T-helper 17 cell (primary cell): ENCODE measurements at places on chromosomes 1 and 21. TPM values are rescaled to one million over a fixed set of nuclear protein-coding genes. Genes with fewer than 3 reads are reported as not detected.

The TAL1 gene
- total RNA-seq, result 44.2 TPM

The ASCL5 gene
- total RNA-seq, result not detected

The HES4 gene
- 9.6 TPM for total RNA-seq

The CD55 gene
- 98.3 TPM for total RNA-seq

The CACNA1S gene
- not detected for total RNA-seq

The TCHHL1 gene
- not detected for total RNA-seq

The IQGAP3 gene
- total RNA-seq, result not detected

The FAM131C gene
- not detected for total RNA-seq

The PRELP gene
- total RNA-seq, result not detected

The S100A5 gene
- 1.1 TPM for total RNA-seq

The IGSF5 gene
- total RNA-seq, result not detected

The SLAMF8 gene
- total RNA-seq, result 0.44 TPM

The OR2G6 gene
- not detected for total RNA-seq

The RUNX3 gene
- 243 TPM for total RNA-seq

DNA sequence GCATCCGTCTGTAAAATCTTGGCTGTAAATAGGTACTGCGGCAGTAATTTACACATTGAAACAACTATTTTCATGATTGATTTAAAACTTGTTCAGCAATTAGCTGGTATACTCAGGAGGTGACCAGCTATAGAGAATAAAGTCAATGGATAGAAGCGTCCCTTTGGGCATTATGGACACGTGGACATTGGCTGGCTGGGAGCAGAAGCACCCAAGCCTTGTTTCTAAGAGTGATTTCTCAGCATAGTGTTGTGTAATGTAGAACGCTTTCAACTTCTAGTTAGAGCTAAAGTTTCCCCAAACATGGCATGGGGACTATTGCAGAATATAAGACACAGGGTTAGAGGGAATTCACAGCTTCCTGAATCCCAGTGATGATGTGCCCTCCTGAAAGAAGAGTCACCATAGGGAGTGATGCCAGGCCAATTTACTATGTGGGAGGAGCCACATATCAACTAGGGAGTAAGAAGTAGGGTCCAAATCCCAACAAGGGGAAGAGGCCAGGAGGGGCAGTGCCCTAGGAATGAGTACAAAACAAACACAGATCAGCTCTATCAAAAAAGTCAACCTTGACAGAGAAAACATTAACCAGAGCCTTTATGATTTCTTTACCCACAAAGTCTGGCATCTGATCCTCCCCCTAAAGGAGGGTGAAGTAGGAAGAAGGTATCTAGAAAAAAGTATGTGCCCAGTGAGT lies 92.7 kb downstream of the SUSD4 start:
- DNase-seq, result no peak

GRCh38 chr1:89503690-89504089 lies 20.9 kb upstream of the LRRC8B start:
- no peak for DNase-seq

GRCh38 chr1:237197470-237198425 lies 155.8 kb downstream of the RYR2 start:
- DNase-seq, result no peak

DNA sequence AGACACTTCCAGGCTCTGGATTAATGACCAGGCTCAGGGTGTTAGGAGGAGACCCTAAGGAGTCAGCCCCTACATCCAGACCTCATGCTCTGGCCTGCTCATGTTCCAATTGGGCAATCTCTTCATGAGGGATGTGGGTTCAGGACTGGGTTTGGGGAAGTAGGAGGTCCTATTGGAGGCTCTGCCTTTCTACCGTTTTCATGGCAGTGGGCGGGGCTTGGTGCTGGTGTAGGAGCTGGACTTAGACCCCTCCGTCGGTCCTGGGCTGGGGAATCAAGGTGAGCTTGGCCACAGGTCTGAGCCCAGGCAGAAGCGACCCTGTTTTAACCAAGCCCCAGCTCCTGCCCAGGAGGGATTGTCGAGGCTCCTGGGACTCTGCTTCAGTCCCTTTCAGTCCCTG lies 123.4 kb downstream of the PRDM16 start:
- DNase-seq, result no peak

DNA sequence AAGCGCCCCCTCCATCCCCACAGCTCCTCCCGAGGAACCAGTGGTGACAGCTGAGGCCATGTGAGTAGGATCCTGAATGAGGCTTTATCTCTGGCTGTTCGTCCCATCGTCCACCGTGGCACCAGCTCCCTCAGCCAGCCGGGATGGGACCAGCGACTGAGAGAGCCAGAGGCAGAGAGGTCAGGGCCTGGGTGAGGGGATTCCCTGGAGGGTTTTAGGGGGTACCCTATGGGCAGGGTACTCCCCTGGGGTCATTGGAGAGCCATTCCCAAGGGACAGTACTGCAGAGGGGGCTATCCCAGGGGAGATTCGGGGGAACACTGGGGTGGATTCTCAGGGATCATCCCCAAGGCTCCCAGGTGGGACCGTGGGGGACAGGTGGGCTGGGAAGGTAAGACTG lies 2.4 kb downstream of the TMEM125 start:
- DNase-seq, result no peak

- no peak for DNase-seq
Measured at GRCh38 chr1:188425687-188426086, 1596.9 kb downstream of the PLA2G4A start.

- DNase-seq, result no peak
Measured at GRCh38 chr1:109805486-109806165, 41.9 kb upstream of the EPS8L3 start.

- DNase-seq, result no peak
Measured at GRCh38 chr1:203691447-203691846, 64.8 kb downstream of the ATP2B4 start.

- DNase-seq, result no peak
Measured at GRCh38 chr1:184745929-184746638, 8.6 kb downstream of the EDEM3 start.

DNA sequence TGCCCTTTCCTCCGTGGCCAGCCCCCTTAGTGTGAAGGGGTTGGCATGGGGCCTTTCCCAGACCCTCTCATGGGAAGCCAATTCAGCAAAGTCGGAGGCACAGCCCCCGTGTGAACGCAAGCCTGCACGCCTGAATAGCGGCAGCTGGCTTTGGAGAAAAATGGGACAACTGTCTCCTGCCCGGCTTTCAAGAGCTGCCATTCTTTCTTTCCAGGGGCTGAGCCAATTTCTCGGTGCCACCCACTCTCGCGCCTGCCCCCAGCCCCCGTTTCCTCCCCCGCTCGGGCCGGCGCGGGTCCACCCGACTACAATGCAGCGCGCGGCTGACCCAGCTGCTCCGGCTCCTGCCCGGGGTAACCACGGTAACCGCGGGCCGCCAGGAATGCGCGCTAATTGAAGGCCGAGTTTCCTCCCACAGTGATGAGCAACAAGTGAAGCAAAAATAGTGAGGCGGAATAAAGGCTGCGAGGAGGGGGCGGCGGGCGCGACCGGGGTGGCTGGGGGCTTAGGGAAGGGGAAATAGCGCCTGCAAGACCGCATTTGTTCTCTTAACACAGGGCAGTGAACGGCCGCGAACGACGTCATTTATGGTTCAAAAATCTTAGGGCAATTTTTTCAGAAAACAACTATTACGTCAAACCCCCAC lies 27.8 kb downstream of the ILDR2 start:
- DNase-seq, result no peak

DNA sequence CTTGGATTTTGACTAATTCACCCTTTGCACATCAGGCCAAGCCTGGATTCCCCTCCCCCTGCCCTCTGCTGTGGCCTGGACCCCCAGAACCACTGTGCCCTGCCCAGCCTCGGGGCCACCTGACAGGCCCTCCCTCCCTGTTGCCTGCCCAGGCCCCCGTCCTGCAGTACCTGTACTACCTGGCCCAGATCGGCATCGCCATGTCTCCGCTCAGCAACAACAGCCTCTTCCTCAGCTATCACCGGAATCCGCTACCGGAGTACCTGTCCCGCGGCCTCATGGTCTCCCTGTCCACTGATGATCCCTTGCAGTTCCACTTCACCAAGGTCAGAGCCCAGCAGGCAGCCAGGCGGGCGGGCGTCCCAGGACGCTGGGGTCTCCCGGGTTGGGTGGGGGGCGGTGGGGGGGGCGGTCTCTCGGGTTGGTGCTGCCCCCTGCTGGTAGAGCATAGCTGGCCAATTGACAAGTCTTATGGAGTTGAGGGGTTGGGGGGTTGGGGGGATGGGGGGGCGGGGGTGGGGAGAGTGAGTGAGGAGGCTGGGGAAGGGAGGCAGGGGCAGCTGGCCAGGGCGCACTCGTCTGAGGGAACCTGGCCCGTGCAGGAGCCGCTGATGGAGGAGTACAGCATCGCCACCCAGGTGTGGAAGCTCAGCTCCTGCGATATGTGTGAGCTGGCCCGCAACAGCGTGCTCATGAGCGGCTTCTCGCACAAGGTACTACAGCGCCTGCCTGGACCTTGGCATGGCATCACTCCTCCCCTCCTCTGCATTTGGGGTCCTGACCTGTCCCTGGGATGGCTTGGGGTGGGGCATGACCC lies 10.7 kb downstream of the AMPD2 start:
- DNase-seq, result no peak

- DNase-seq, result no peak
Measured at GRCh38 chr1:62321446-62321845, 2.2 kb upstream of the KANK4 start.

DNA sequence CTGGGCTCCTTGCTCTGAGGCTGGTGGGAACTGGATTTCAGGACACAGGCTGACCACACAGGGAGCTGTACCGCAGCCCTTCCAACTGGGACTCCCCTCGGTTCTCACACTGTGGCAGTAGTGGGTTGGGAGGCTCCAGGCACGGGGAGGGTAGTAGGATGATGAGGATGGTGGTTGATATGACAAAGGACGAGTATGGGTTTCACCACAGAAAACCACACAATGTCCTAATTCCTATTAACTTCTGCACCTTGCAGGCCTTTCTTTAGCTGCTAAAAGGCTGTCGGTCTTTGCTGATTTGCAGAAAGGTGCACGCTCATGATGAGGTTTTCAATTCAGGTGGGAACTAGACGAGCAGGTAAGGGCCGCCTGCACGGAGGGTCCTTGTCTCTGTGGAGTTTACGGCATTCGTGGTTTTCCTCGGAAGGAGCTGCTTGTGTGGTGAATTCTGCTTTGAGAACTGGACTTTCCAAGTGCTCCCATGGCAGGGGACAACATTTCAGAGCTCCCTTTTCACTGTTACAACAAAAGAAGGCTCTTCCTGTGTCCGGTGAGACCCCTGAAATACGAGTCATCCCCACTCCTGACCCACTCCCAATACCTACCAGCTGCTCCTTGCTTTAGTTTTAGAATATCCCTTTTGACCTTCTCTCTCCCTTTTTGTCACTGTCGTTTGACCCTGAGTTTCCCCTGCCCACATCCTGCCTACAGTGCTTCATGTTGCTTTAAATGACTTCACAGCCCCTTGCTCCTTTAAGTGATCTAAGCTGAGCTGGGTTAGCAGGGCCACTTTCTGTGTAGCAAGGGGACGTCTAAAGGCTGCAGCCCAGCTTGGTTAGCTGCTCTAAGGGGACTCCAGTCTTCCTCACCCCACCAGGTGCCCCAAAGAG lies 125.1 kb downstream of the MRPS6 start:
- DNase-seq, result no peak

DNA sequence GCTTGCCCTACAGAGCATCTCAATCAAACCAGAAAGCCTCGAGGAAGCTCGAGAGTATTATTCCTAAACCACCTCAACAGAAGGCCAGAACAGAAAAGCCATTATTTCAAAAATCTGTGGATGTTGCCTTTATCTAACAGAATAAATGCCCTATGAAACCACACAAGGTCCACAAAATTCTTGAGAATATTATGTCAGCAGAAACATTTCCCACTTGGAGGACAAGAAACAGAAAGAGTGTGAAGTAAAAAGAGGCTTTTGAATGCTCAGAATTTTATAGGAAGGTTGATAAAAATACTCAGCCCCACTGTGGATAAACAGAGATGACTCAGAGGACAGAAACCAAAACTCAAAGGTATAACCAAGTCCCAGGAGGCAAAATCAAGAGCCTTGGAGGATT lies 146.4 kb upstream of the LRRC7 start:
- no peak for DNase-seq

DNA sequence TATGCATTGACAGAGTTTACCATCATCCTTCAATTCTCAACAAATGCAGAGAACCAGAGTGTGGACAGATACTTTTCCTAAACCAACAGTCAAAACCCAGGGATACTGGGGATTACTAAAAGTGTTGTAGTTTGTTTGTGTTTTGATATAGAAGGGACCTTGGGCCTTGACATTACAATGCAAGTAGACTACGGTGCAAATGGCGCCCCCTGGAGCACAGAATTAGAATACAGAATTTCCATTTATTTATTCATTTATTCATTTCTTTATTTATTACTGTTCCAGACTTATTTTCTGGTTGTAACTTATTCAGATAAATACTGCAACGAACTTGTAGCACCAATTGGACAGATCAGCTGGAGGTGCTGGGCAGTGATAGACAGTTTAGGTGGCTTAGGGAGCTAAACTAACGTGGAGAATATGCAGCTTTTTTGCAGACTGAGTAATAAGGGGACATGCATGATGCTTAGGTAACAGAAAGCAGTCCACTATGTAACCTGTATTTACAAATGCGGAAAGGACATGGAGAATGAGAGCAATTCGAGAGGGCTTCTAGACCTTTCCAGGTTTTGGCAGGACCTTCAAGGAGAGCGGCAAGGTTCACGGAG lies 42.6 kb downstream of the KIRREL1 start:
- no peak for DNase-seq
